ENCODE measurements at places on chromosomes 11 and 22.

- peak; percentile 4 for DNase-seq
These were observed 56.9 kb upstream of the PRSS23 start for GRCh38 chr11:86743223-86744118.

DNA sequence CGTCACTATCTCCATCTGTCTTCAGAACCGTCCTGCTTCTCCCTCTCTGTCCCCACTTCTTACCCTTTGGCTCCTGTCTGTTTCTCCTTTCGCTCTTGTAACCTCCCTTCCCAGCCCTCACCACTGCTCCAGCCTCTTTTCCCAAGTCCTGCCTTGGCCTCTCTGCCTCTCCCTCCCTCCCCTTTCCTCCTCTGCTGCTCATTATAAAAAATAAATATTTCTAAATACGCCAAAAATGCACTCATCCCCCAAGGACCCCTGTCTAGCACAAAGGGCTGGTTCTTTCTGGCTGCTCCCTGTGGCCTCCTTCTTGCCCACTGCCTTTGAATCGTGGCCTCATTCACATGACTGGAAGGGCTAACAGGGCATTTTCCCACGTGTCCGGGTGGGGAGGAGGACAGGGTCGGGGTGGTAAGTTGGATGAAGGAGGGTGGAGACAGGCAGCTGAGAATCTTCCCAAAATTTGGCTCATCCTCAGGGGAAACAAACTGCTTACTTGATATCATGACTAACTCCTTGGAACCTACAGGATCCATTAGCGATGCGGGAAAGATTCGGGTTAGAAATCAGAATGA is 26.4 kb upstream of the OAF start:
- no peak for DNase-seq

DNA sequence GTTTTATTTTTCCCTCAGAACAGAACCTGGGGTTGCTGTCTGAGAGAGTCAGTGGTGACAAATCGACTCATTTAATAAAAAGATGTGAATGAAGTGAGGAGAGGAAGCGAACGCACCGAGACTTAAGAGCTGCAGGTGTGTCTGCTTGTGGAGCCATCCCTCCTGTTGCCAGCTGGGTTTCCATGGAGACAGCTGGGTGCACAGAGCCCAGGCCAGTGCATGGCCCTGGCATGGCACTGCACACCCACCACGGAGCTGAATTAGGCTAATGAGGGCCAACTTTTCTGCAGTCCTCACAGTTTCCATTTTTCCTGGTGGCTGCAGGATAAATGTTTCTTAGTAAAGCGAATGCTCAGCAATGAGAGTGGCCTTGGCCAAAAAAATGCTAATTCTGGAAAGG is 750.2 kb downstream of the OPCML start:
- DNase-seq: no peak

- DNase-seq: no peak
These were observed 200.9 kb downstream of the AASDHPPT start for GRCh38 chr11:106278391-106278790.

DNA sequence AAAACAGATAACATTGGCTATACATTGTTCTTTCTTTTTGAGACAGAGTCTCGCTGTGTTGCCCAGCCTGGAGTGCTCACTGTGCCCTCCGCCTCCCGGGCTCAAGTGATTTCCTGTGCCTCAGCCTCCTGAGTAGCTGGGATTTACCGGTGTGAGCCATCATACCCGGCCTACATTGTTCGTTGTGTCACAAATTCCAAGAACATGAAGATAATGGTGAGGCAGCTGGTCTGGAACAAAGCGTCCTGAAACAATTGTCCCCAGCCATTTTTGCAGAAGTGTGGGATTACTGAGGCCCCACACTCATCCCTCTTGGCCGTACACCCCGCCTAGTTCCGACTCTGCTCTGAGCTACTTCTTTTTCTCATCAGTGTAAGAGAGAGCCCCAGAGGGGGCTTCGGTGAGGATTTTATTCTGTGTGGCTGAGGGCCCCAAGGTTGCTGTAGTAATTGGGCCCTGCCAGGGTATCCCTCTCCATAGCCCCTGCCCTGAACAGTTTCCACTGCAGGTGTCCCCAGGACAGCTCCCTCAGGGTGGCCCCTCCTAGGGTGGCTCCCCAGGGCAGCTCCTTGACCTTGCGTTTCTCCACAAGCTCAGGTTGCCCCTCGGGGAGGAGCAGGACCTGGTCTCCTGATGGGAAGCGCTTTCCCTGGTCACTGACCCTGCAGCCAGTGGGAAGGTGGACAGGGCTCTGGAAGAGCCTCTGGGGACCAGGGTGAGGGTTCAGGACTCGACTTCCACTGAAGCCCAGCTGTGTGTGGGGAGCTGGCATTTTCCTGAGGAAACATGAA is 13.1 kb upstream of the ARSA start:
- no peak for DNase-seq

DNA sequence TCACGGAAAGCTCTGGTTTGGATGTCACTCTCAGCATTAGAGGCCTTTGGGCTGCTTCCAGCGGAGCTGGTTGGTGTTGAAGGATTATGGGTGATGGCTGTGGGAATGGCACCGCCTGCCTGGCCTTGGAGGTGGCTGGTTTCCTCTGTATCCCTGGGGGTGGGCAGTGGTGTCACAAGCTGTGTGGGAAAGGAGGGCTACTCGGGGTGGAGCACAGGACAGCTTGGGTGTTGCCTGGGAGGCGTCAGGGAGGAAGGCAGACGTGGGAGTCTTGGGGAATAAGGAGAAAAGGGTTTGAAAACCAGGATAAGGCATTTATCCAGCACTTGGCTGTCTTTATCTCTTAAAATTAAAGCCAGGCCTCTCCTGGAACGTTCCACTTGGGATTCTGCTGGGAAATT is 71.8 kb downstream of the ADAMTS15 start:
- DNase-seq: no peak

DNA sequence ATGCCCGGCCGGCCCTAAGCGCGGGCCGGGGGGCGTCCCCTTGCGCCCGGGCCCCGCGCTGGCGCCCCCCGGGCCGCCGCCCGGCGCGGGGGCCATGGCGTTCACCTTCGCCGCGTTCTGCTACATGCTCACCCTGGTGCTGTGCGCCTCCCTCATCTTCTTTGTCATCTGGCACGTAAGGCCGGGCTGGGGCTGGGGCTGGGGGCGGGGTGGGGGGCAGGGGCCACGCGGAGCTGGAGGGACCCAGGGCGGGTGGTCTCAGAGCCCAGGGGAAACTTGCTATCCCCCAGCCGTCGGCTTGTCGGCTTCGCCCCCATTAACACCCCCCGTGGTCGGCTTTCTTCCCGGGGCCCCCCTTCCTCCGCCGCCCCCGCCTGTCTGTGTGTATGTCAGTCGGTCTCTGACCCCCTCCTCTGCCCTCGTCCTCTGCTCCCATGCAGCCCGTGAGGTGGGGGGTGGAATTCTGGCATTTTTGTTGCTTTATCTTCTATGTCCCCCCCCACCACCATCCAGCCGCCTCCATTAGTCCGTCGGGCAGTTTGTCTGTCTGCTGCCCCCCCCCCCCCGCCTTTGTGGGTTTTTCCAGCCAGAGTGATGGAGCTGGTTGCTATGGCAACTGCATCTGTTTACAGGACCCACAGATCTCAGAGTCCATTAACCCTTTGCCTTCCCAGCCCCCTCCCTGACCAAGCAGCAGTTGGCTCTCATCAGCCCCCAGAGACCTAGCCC is 552 bp downstream of the CNIH2 start:
- no peak for DNase-seq

GRCh38 chr11:57871231-57871630 is 109.6 kb downstream of the CTNND1 start:
- DNase-seq: no peak

GRCh38 chr22:23418159-23418788 is 161.8 kb downstream of the IGLL1 start:
- no peak for DNase-seq

DNA sequence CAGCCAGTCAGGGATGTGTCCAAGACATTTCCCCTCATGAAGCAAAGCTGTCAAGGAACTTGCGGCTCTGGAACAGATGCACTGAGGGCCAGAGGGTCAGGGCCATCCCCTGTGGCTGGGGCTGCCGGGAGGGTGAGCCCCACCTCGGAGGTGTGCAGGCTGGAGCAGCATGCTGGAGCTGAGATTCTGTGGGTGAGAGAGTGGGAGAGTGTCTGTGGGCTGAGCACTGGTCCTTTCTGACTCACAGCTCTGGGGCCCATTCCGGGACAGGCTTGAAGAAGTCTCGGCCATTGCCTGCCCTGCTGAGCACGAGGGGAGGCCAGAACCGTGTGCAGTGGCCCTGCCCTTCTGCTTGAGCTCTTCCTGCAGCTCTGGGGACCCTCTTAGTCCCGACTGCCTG is 2.1 kb downstream of the OMP start:
- no peak for DNase-seq

DNA sequence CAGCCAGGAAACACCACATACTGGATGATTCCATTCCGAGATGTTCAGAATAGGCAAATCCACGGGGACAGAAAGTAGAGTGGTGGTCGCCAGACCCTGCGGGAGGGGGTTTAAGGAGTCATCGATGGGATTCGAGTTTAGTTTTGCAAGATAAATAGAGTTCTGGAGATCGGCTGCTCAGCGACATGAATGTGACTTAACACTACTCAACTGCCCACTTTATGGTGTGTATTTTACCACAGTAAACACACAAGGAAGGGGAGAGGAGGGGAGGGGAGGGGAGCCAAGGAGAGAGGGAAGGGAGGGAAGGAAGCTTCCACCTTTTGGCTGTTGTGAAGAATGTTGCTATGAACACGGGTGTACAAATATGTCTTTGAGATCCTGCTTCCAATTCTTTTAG is 10.4 kb upstream of the ARHGAP8 start:
- DNase-seq: no peak

DNA sequence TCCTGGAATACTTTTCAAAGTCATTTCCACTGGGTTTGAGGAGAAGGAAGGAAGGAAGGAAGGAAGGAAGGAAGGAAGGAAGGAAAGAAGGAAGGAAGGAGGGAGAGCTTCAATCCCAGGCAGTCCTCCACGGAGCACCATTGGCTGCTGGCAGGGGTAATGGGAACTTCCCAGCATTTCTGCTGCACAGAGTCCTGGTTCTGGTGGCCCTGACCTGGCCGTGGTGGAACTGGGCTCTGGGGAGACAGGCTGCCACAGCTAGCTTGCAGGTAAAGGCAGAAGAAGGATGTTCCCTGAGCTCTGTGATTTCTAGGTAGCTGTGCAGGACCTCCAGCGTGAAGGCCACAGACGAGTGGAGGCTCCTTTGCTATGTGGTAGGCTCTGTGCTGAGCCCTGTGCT is 10.6 kb downstream of the PKNOX2 start:
- DNase-seq: no peak

DNA sequence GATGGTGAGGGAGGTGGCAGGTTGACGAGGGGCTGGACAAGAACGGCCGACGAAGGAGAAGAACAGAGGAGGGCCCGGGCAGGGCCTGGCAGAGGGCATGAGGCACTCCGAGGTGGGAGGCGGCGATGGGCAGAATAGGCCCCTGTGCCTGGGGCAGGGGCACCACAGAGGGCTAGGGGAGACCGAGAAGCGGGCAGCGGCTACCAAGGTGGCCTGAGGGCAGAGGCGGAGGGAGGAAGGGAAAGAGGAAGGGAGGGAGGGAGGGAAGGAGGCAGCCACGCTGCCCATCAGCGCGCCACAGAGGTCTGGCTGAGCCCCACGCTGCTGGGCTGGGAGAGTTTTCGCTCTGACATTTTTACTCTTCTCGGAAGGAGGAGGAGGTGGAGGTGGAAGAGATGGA is 11.3 kb downstream of the LSP1 start:
- DNase-seq: no peak

DNA sequence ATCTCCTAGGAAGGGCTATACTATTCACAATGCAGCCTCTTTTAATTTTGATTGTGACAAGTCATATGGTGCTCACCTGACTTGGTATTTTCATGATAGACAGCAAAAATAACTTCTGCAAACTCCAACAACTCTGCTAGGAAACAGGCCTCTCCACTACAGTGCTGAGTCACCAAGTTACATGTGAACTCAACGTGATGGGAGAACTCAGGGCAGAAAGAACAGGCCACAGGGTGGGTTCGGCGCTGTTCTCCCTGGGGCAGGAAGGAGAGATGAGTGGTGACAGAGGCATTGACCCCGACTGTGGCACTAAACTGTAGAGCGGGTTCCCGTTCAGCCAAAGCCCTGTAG is 76.6 kb upstream of the UCP3 start:
- no peak for DNase-seq

- peak; percentile 49 for DNase-seq
These were observed 2.3 kb downstream of the C1QTNF5 start for GRCh38 chr11:119338318-119338890.

- DNase-seq: no peak
These were observed 1525.6 kb upstream of the RAG2 start for GRCh38 chr11:38123673-38124072.

- DNase-seq: no peak
These were observed 14.4 kb downstream of the TIMP3 start for GRCh38 chr22:32815943-32816342.

DNA sequence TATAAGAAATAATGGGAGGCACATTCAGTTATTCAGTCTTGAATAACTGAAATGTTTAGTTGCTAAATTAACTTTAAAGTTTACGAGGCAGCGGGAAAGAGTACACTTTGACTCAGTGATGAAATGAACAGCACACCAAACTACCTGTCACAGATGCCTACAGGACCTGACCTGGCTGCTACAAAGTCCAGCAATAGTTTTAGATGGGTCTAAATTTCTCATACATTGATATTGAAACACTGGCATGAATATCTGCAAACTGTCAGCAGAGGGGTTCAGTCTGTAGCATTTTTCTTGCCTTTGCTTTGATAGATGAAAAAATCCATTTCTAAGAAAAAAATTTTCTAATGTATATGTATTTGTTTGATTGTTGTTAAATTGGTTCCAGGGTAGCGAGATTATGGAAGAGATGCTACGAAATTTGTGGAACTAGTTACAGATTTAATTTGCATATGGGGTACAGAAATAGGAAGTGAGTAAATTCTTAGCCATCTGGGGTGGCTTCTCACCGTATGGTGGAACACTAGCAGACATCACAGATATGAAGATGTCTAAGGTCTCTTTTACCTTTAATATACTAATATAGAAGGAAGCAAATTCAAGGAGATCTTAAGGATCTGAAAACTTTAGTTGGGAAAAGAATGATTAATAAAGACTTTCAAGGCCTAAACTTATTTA is 20.8 kb upstream of the GAB2 start:
- DNase-seq: no peak

DNA sequence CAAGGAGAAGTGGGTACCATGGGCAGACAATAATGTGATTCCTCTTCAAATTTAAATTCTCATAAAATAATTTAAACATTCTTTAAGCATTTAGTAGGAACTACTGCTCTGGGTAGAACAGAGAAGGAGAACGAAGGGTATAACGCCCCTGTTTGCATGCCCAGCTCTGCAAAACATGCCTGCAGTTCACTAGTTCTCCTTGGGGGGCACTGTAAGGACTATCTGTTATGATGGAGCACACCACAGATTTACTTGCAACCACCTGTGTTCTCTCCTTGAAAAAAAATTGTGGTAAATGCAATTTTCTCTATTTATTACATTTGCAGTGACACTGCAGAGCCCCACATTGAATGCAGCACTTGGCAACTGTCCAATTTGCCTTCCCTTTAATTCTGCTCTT is 100.3 kb downstream of the GUCY1A2 start:
- DNase-seq: no peak

DNA sequence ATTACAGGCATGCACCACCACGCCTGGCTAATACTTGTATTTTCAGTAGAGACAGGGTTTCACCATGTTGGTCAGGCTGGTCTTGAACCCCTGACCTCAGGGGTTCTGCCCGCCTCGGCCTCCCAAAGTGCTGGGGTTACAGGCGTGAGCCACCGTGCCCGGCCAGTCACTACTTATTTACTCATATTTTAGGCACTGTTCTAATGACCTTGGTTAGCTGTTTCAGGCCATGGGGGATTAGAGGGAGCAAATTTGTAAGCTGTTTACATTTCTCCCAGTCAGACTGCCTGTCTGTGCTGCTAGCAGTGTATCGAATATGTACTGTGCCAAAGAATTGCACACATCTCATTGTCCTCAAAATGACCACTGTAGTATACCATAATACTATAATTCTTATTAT is 32.7 kb upstream of the PACSIN2 start:
- no peak for DNase-seq
